Forelimb muscle (tissue), 1 donor: ENCODE measurements at places on chromosomes 12 and 14. TPM values are rescaled to one million over a fixed set of nuclear protein-coding genes. Genes with fewer than 3 reads are reported as not detected.

- DNase-seq = no peak
These were observed 243.7 kb downstream of the SLC16A7 start for GRCh38 chr12:59839514-59839913.

DNA sequence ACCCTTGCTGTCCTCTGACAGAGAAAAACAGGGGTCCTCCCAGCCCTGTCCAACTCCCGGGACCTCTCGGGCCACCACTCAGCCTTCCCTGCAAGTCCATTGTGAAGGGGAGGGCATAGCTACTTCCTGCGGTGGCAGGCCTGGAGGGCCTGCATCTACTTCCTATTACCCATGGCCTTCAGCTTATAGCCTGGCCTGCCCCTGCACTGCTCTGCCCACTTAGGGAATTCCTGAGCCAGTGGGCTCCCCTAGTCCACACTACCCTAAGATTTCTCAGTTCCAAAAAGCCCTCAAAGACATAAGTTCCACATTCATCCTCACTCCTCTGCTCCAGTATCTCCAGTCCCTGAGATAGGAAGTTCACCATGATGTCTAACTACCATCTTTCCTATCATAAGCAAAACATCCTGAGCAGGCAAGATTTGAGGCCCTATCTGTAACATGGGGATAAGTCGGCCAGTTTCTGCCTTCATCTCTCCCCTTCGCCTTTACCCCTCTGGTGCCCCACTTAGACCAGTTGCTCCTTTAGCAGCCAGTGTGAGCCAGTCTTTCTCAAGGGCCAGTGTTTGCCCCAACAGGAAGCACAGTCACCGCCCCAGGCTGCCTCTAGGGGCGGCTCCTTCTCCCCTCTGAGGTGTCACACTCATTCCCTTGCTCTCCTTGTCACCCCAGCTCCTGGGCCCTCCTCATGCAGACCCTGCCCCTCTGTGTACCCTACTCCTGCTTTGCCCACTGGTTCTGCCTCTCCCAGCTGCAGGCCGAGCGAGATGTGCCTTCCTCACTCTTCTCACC lies 10.9 kb downstream of the HDAC7 start:
- DNase-seq = no peak

- DNase-seq = no peak
These were observed 584.5 kb downstream of the SLC16A7 start for GRCh38 chr12:60180298-60180697.

- DNase-seq = no peak
These were observed 49.9 kb upstream of the ZDHHC17 start for GRCh38 chr12:76713986-76714385.

DNA sequence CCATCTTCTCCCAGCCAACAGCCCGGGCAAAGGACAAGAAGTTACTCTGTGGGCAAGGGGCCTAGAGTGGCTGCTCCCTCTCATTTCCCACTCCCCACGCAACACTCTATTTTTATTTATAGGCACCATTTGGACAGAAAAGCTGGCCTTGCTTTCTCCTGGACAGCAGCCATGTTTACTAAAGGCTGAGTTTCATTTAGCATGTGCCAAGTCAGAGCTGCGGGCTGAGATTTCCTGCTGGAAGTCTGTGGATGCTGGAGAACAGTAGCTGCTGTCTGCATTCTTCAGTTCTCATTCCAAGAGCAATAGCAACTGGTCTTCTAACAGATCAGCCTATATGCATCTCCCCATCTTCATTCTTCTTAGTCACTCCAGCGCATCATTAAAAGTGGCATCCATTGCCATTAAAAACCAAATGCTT lies 8.3 kb downstream of the COL2A1 start:
- no peak for DNase-seq

- DNase-seq = no peak
These were observed 93.7 kb downstream of the SOX5 start for GRCh38 chr12:23855813-23856212.

AQP2 gene
- polyA plus RNA-seq = not detected

C12orf56 gene
- polyA plus RNA-seq = 1.2 TPM

PDE3A gene
- polyA plus RNA-seq = 7.9 TPM
